RCC 7860 (cell line): ENCODE measurements at places on chromosomes 16 and 17.

- no peak for DNase-seq
These were observed 15.3 kb downstream of the TBCD start for GRCh38 chr17:82767041-82767754.

- no peak for DNase-seq
These were observed 188.5 kb upstream of the CDH8 start for GRCh38 chr16:62224646-62225209.

DNA sequence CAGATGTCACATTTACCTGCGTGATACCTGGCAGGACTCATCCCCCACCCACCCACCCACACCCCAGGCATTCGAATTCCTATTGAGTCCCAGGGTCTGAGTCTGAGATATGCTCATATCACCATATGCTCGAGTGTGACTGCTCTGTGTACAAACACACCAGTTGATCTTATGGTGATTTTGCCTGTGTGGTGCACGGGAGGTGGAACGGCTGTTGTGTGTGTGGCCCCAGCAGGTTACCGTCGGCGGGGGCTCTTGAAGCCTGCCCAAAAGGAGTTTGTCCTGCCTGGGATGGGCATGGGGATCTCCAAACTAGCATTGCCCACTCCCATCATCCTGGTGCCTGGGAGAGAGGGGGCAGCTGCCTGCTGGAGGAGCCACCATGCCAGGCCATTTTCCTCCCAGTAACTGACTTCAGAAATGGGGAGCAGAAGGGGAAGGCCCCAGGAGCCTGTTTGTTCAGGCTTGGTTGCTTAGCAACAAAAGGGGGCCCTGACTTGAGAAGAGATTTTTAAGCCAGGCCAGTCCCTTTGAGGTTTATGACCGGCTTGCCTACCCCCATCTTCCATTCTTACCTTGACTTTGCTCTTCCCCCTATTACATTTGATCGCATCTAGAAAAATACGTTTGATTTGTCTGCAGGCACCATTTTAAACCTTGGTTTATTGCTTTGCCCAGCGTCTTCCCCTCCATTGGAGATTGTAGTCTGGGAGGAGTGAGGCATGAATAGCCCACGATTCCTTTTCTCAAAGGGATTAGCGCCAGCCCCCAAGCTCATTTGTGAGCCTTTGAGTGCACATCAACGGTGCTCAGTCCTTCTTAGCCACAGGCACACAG lies 217.7 kb downstream of the CCDC182 start:
- no peak for DNase-seq

DNA sequence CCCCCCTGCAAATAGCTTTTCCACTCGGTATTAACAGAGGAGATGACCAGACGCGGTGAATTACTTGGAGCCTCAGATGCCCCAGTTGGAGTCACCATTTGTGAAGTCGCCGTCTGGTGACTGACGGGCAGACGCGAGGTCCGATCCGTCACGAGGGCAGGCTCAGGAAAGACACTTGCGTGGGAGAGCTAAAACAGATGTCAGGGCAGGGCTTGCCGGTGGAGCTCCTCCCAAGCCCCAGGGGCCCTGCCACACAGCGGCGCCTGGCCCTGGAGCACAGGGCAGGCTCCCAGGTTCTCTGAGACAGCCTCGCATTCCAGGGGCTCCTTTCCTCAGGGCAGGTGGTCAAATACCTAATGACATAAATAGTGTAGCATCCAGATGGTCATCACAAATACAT lies 348.3 kb downstream of the C16orf95 start:
- no peak for DNase-seq

DNA sequence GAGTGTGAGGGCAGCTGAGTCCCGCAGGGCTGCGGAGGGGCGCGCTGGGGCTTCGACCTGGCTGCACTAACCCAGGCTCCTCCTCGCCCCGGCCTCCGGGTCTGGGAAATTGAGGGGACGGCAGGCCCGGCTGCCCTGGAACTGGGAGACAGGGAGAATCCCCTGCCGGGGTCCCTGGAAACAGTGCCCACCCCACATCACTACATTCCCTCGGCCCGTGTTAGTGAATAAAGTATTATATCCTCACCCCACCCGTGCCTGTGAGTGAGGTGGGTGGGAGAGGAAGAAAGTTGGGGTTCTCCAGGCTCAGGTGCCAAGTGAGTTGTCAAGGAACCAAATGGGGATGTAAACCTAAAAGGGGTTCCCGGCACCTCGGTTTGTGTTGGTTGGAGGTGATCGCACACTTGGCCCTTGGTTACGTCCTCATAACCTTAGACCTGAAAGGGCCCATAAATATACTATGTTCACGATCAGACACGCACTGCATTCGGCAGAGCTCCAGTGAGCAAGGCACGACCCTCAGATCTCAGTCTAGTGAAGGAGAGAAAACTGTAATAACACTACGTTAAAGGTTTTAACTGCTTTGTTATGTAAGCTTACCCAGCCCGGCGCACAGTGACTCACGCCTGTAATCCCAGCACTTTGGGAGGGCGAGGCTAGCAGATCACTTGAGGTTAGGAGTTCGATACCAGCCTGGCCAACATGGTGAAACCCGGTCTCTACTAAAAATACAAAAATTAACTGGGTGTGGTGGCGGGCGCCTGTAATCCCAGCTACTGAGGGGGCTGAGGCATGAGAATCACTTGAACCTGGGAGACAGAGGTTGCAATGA lies 11.2 kb downstream of the ZNF771 start:
- no peak for DNase-seq

- no peak for DNase-seq
These were observed 1165.8 kb upstream of the GOT2 start for GRCh38 chr16:59899940-59900339.

GRCh38 chr16:81511371-81511770 lies 66.8 kb downstream of the CMIP start:
- DNase-seq = peak; percentile 86

DNA sequence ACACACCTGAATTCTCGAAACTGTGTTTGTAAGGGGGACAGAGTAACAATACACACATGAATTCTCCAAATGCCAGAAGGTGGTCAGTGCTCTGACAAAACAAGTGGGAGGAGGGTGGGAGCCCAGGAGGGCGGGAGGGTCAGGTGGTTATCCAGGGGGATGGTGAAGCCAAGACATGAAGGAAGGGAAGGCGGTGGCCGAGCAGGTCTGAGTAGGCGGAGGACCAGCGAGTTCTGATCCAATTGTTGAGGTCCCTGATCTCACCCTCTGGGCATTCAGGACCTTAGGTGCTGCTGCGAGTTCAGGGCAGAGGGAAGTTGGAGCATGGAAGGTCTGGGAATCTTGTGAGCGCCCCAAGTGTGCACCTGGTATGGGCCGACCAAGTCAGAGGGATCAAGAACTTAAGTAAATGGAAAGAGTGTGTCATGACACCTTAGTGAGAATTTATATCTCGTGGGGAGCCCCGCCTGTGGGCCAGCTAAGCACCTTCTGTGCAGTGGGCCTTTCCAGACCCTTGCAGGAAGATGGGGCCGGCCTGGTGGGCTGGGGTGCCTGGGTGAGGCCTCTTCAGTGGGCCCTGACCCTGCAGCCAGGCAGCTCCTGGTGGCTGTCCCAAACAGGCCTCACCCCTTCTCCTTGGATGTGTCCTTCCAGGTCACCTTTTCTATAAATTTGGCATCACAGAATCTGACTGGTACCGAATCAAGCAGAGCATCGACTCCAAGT lies 86.1 kb downstream of the NPIPB11 start:
- DNase-seq = no peak

GRCh38 chr17:76048711-76049110 lies 21.6 kb upstream of the EVPL start:
- peak; percentile 71 for DNase-seq

GRCh38 chr17:73826181-73826871 lies 182.1 kb upstream of the SDK2 start:
- DNase-seq = no peak

GRCh38 chr17:67289181-67289876 lies 44.3 kb upstream of the HELZ start:
- no peak for DNase-seq

DNA sequence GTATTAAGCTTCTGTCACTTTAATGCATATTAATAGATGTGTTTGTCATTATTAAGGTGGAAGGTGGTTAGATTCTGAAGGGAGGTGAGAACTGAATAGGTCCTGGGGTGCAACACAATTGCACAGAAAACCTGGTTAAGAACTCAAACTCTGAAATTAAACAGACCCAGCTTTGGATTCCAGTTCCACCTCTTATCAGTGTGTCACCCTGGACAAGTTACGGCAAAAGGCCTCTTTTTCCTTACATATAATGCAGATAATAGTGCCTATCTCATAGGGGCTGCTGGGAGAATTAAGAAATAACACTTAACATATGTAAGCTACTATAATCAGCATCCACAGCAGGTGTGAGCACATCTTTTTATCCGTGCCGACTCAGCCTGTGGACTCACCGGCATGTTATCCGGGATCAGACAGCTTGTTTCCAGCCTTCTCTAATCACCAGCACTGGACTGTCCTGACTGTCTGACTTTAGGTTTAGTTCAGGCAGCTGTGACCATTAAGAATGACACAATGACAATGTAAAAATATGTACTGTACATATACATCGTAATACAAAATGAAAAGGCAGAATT lies 31.4 kb downstream of the TEX2 start:
- no peak for DNase-seq

GRCh38 chr17:4345581-4346252 lies 20.8 kb downstream of the UBE2G1 start:
- no peak for DNase-seq
